Stimulated activated CD4-positive, alpha-beta T cell treated with anti-CD3 and anti-CD28 coated beads, TNF-alpha, amount 100 ng/mL, for 1 hour (primary cell): ENCODE measurements at places on chromosomes 5 and 9.

- no peak for DNase-seq
These were observed 127.3 kb downstream of the CRB2 start for GRCh38 chr9:123483191-123483803.

DNA sequence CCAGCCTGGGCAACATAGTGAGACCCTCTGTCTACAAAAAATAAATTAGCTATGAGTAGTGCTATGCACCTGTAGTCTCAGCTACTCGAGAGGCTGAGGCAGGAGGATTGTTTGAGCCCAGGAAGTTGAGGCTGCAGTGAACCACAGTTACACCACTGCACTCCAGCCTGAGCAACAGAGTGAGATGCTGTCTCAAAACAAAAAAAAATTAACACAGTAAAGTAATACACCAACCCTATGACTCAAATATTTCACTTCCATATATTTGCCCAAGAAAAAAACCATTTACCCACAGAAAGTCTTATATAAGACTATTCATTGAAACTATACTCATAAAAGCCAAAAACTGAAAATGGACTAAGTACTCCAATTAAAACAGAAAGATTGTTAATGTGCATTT, 16.2 kb downstream of the SMIM23 start:
- DNase-seq = no peak

DNA sequence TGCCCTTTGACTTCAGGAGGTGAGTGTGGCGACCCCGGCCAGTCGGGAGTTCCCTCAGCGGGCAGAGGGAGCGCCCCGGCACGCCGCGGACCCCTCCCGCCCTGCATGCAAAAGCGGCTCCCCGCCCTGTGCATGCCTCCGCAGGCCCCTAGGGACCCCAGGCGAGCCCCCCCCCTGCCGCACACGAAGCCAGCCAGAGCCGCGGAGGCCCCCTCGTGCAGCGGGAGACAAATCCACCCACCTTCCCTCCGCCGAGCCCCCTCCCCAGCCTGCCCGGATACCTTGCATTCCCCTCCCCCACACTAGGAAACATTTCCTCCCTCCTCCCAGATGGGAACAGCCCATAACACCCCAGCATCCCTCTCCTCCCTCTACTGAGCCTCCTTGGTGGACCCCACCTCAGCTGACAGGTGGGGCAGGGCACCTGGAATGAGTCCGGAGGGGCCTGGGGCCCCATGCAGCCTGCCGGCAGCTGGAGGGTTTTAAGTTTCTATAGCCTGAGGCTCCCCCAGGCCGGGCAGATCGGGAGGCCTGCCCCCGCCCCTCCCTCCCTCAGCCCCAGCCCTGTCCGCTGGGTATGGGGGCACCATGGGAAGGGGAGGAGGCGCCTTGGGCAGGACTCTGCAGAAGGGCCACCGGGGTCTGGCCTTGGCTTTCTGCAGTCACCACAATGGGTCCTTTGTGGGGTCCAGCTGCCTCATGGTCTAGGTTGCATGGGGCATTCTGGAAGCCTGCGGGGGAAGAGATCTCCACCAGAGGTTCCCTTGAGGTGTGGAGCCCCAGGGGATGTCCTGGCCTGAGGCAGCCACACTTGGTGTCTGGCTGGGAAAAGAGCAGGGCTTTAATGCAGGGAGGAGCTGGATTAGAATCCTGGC, 601 bp downstream of the ERGIC1 start:
- no peak for DNase-seq

GRCh38 chr9:105475302-105475701, 27.5 kb downstream of the FSD1L start:
- no peak for DNase-seq

GRCh38 chr9:128733256-128733655, 9.3 kb upstream of the ZDHHC12 start:
- no peak for DNase-seq

DNA sequence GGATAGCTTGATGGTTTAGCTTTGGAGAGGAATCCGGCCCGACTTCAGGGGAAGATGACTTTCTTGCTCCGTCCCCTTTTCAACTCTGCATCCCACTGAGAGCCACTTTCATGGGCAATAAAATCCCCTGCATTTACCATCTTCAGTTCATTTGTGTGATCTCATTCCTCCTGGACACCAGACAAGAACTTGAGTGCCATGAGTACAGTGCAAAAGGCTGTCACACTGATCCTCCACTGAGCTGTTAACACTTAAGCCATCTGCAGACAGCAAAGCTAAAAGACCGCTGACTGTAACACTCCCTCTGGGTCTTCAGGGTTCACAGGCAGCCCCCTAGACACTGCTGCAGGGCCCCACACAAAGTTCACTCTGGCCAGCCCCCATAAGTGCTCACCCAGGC, 48.3 kb upstream of the TCERG1 start:
- DNase-seq = no peak
